ENCODE measurements at places on chromosomes 11 and 22.

GRCh38 chr22:31509061-31509762 lies 12.9 kb downstream of the SFI1 start:
- DNase-seq: no peak

DNA sequence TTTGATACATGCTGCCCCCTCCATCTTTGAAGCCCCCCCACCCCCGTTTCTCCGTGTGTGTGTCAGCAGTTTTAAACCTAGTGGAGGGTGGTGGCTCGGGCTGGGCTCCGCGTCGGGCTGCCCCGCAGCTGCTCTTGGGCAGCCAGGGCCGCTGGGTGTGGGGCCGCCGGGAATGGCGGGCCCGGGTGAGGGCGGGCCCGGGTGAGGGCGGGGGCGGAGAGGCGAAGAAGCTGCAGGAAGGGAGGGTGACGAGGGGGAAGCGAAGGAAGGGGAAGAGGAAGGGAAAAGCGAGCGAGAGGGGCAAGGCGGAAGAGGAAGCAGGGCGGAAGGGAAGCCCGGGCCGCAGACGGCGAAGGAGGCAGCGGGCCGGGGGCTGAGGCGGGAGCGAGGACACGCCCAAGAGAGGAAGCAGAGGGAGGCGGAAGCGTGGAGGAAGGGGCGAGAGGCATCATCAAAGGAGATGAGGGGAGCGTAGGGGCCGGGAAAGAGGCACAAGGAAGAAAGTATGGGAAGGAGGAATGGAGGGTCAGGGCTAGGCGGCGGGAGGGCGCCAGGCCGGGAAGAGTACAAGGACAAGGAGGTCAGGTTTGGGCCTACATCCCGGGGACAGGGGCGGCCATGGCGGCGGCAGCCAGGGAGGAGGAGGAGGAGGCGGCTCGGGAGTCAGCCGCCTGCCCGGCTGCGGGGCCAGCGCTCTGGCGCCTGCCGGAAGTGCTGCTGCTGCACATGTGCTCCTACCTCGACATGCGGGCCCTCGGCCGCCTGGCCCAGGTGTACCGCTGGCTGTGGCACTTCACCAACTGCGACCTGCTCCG lies 82.4 kb downstream of the BCR start:
- no peak for DNase-seq

DNA sequence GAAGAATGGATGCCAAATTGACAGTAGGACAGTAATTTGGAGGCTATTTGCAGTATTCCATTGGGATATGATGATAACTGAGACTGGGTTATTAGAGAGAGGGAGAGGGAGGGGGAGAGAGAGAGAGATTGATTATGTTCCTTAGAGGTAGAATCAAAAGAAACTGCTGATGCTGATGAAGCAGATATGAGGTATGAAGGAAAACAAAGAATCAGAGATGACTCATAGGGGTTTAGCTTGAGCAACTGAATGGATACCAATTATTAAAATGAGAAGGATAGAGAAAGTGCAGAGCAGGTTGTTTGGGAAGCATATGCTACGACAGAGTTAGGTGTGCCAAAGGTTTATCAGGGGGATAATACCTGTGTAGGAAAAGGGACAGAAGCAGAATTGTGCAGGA lies 12.8 kb upstream of the NUCB2 start:
- DNase-seq: no peak

- no peak for DNase-seq
Observed at GRCh38 chr22:17074648-17075002, 10.2 kb upstream of the IL17RA start.

DNA sequence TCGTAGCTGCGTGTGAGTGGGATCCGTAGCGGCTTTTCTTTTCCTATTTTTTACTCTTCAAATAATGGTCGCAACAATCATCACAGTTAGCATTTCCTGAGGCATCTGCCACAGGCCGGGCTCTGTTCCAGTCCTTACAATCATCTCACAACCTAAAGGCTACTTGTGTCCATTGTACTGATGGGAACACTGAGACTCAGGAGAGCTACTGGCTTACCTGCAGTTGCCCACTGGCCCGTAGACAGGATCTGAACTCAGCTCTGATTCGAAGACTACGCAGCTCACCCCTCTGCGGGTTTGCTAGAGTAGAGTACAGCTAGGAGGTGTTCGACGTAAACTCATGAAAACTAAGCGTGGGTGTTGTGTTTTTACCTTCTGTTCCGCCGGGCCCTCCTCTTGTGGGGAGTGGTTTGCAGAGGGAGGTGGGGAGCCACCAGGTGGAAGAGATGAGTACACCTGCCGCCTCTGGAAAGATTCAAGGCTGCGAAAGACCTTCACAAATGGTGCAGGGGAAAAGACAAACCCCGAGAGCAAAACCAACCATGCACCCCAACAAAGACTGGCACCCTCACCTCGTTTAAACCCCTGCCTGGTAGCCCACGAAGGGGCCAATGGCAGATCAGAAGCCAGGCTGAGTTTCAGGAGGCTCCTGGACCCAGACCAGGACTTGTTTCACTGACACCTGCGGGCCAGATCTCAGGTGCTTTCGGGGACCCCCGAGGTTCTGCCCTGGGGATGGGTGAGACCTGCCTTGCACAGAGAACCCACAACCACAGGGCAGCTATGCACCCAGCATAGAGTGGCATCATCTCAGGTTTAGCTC lies 18.3 kb upstream of the RFPL3 start:
- no peak for DNase-seq

GRCh38 chr11:126793596-126793995 lies 207.0 kb downstream of the KIRREL3 start:
- no peak for DNase-seq

GRCh38 chr22:46027211-46028105 lies 50.5 kb upstream of the WNT7B start:
- DNase-seq: no peak

DNA sequence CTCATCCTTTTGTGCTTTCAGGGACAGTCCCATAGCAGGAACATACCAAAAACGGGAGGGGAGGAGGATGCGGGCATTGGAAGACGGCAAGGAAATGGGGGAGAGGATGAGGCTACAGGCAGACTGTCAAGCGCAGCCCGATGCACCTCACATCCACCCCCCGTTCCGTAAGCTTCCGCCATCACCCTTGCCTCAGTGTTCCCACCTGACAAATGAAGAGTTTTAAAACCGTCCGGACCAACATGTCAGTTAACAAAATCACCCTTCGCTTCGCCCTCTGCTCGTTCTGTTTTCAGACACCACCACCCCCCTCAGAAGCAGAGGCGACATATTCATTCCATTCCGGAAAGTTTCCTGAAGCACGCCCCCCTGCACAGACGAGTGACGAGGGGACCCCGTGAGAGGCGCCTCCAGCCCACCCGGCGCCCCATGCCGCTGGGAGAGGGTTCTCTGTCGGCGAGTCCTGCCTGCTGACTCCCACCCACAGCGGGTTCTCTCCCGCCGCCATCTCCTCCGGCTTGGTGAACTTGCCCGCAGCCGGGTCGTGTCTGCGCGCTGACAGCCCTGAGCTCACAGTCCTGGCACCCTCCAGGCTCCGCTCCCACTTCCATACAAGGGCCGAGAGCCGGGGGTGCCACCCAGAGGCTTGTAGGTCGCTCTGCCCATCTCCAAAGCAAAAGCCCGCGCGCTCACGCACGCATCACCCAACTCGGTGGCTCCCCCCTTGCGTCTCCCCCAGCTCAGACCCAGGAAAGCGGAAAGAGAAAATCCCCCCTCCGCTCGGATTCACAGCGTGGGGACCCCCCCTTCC lies 1.5 kb downstream of the IGSF9B start:
- no peak for DNase-seq

DNA sequence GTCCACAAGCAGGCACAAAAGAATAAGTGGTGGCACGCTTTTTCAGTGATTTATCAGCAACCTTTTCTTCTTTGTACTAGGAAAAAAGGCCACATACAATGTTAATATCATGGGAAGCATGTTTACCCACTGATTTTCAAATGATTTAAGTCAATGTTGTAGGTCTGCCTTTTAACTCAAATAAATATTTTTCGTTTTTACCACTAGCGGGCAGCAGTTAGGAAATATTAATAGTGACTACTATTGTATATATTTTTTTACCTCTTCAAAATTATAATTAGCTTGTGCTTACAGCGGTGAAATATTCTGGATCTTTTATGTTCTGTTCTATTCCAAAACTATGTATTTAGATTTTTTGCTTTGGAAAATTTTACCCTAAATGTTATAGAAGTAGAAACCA lies 6.4 kb upstream of the SLC17A6 start:
- DNase-seq: no peak

DNA sequence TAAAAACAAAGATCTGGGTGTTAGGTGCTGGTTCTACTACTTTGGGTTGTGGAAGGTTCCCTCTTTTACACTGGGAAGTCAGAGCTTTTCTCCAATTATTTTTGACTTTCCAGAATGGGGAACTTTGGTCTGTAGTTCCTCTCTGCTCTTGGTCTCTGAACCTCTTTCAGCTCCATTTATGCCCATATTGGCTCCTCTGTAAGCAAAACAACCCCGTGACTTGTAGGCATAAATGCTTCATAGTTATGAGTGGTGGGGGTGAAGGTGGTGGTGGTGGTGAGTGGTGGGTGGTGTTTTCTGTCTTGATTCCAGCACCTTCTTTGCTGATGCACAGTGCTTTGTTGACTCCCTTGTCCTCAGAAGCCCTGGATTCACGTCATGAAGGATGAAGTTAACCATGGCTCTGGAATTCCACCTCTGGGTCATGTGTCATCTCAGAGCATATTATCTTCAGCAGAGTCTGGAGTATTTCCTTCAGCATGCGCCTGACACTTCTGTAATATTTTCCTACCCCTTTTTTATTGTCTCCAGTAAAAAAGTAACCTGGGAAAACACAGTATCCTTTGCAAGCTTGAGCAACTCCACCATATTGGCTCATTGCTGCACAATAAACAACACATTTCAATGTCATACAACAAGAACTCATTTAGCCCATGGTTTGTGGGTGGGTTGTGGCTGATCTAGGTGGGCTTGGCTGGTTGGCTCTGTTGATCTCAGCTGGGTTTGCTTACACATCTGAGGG lies 24.1 kb upstream of the GRK3 start:
- no peak for DNase-seq

DNA sequence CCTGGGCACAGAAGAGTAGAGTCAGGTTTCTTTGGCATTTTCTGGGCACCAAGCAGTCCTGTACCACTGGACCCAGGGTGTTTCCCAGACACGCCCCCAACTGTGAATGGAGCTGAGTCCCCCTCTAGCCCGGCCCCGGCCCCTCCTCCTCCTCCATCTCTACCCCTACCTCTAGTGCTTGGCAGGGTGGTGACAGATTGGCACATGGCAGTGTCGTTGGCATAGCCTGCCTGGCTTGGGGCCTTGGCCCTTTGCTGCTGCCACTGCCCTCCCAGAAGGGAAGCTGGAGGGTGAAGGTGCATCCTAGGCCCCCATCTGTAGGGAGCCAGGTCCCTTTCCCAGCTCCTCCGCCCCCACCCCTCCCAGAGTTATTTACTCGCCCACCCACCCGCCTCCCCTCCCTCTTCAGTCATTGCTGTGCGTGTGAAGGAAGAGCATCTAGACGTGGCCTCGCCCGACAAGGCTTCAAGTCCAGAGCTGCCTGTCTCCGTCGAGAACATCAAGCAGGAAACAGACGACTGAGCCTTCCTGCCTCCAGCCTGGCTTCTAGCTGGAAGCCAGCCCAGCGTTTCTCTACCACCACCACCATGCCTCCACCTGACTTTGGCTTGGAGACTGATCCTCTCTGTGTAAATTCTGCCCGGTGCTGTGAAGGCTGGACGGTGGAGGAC lies 10.9 kb downstream of the CHADL start:
- DNase-seq: no peak

- DNase-seq: no peak
Observed at GRCh38 chr11:122633219-122633829, 22.2 kb upstream of the UBASH3B start.

- no peak for DNase-seq
Observed at GRCh38 chr11:109849946-109850345, 243.2 kb upstream of the ZC3H12C start.

- DNase-seq: no peak
Observed at GRCh38 chr11:125975634-125976033, 29.8 kb downstream of the VSIG10L2 start.

GRCh38 chr11:74970852-74971395 lies 17.8 kb upstream of the NEU3 start:
- DNase-seq: no peak

- no peak for DNase-seq
Observed at GRCh38 chr11:130411223-130411622, 17.2 kb downstream of the ADAMTS8 start.

DNA sequence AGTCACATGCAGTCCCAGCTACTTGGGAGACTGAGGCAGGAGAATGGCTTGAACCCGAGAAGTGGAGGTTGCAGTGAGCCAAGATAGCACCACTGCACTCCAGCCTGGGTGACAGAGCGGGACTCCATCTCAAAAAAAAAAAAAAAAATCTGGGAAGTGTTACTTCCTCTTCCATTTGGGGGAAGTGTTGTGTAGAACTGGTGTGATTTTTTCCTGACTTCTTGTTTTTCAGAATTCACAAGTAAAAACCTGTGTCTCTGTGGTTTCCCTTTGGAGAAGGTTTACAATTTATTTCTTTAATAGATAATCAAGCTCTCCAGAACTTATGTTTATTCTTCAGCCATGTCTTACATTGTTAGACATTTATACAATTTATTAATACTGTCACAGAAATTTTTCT lies 396.1 kb downstream of the BRD1 start:
- DNase-seq: no peak

- DNase-seq: no peak
Observed at GRCh38 chr22:43818981-43819380, 6.9 kb upstream of the EFCAB6 start.

GRCh38 chr22:23064381-23065068 lies 5.8 kb upstream of the GNAZ start:
- no peak for DNase-seq

GRCh38 chr11:77118971-77119370 lies 9.1 kb upstream of the MYO7A start:
- no peak for DNase-seq

GRCh38 chr11:81112718-81113117 lies 1620.9 kb downstream of the FAM181B start:
- DNase-seq: no peak

DNA sequence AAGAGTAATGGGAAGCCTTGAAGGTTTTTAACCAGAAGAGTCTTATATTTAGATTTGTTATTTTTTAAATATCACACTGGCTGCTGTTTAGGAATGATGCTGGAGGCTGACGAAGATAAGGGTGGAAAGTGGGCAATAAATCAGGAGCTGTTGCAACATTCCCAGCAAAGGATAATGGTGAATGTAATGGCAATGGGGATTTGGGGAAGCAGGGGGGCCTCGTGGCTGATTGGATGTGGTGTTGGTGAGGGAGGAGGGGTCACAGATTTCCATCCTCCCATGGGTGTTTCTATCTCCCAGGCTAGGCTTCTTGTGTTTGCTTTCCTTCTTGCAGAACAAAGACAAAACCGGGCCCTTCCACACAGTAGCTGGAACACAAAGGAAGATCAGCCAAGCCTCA lies 80.8 kb downstream of the PIWIL4 start:
- DNase-seq: no peak

DNA sequence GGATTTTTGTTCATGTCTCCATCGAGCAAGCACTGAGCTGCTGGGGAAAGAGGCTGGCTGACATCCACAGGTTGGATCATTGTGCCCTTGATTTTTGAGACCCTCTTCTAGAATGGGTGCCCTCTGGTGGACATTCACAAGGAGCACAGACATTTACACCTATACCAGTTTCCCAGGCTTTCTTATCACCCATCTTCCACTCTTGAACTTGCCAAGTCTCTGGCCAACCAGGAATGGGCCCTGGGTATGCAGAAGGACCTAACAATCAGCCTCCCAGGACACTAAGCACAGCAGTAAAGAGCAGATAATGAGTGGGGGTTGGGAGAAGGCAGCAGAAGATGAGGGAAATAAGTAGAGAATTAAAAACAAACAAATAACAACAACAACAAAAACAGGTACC lies 5.7 kb upstream of the INTS4 start:
- DNase-seq: peak; percentile 2

Measured in activated CD8-positive, alpha-beta memory T cell treated with anti-CD3 and anti-CD28 coated beads for 1 hour (primary cell).